ENCODE measurements at places on chromosomes 7 and 10.

GRCh38 chr10:35913628-35914027 is 271.5 kb upstream of the FZD8 start:
- DNase-seq: no peak

DNA sequence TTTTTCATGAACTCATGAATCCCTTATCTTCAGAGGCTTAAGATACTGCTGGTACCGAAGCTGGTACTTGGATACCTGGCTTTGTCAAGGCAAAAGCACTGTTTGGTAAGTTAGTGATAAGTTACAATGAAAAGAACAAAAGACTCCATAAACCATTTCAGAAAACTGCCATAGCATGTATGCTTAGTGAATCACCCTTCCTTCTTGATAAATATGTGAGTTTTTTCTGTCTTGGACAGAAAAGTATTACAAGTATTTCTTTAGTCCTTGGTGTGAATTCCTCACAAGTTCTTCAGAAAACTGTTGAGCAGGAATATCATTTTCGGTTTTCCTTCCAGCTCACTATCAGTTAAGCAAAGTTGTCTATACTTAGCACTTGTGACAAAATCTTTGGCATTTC is 25.6 kb downstream of the PUS7 start:
- no peak for DNase-seq

DNA sequence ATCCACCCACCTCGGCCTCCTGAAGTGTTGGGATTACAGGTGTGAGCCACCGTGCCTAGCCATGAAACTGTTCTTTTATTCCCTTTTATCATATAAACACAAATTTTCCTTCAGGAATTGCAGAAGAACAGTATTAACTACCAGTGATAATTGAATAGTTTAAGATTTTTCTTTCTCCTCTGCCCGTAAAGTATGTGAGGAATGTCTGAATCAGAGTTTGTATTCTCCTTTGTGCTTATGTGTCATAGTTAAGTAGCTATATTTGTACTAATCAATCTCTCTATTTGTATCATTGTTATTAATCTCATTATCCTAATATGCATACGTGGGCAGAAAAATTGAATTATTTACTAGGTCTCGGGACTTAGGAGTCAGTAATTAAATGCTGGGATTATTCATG is 83.6 kb downstream of the ZNF277 start:
- no peak for DNase-seq

- no peak for DNase-seq
Observed at GRCh38 chr7:79051915-79052314, 401.6 kb downstream of the MAGI2 start.

- no peak for DNase-seq
Observed at GRCh38 chr10:88012641-88013040, 149.2 kb downstream of the PTEN start.

GRCh38 chr7:57370066-57370738 is 79.8 kb upstream of the ZNF716 start:
- DNase-seq: no peak

DNA sequence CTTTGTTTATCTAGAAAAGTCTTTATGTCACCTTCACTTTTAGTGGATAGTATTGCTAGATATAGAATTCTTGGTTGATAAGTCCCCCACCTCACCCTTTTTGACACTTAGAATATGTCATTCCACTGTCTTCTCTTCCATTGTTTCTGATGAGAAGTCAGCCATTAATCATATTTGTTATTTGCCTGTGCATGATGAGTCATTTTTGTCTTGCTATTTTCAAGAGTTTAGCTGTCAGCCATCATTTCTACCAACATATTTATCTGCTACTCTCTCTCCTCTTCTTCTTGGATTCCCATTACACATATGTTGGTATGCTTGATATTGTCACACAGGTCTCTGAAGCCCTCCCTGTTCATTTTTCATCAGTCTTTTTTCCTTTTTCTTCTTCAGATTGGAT is 160.8 kb upstream of the TCF7L2 start:
- no peak for DNase-seq

GRCh38 chr10:63093227-63093626 is 39.9 kb upstream of the NRBF2 start:
- no peak for DNase-seq

- peak; percentile 73 for DNase-seq
Observed at GRCh38 chr7:36387435-36388231, 2.0 kb upstream of the ANLN start.

GRCh38 chr7:127245002-127245401 is 7.7 kb downstream of the GRM8 start:
- DNase-seq: no peak

GRCh38 chr7:4113271-4113670 is 568.8 kb upstream of the FOXK1 start:
- DNase-seq: no peak

DNA sequence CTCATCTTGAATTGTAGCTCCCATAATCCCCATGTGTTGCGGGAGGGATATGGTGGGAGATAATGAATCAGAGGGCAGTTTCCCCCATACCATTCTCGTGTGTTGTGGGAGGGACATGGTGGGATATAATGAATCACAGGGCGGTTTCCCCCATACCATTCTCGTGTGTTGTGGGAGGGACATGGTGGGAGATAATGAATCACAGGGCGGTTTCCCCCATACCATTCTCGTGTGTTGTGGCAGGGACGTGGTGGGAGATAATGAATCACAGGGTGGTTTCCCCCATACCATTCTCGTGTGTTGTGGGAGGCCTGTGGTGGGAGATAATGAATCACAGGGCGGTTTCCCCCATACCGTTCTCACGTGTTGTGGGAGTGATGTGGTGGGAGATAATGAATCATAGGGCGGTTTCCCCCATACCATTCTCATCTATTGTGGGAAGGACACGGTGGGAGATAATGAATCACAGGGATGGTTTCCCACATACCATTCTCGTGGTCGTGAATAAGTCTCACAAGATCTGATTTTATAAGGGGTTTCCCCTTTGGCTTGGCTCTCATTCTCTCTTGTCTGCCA is 271.0 kb downstream of the MAD1L1 start:
- DNase-seq: no peak

DNA sequence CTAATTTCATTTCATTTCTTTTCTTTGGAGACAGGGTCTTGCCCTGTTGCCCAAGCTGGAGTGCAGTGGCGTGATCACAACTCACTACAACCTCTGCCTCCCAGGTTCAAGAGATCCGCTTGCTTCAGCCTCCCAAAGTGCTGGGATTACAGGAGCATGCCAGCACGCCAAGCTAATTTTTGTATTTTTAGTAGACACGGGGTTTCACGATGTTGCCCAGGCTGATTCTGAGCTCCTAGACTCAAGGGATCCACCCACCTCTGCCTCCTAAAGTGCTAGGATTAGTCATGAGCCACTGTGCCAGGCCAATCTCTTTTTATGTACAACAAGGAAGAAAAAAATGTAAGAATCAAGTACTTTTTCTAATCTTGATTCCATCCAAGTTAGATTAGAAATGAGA is 10.7 kb upstream of the KMT2E start:
- peak; percentile 35 for DNase-seq

GRCh38 chr7:760006-760405 is 32.9 kb upstream of the PRKAR1B start:
- DNase-seq: no peak

GRCh38 chr7:15219758-15220157 is 317.2 kb upstream of the DGKB start:
- no peak for DNase-seq

GRCh38 chr7:116342125-116342524 is 131.8 kb downstream of the TES start:
- no peak for DNase-seq

DNA sequence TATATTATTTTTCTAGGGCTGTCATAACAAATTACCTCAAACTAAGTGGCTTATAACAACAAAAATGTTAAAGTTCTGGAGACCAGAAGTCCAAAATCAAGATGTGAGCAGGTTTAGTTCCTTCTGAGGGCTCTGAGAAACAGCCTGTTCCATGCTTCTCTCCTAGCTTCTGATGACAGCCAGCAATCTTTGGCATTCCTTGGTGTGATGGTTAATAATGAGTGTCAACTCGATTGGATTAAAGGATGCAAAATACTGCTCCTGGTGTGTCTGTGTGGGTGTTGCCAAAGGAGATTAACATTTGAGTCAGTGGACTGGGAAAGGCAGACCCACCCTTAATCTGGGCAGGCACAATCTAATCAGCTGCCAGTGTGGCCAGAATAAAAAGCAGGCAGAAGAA is 26.3 kb upstream of the TNKS2 start:
- no peak for DNase-seq

- DNase-seq: no peak
Observed at GRCh38 chr10:8174762-8175161, 120.3 kb downstream of the GATA3 start.

DNA sequence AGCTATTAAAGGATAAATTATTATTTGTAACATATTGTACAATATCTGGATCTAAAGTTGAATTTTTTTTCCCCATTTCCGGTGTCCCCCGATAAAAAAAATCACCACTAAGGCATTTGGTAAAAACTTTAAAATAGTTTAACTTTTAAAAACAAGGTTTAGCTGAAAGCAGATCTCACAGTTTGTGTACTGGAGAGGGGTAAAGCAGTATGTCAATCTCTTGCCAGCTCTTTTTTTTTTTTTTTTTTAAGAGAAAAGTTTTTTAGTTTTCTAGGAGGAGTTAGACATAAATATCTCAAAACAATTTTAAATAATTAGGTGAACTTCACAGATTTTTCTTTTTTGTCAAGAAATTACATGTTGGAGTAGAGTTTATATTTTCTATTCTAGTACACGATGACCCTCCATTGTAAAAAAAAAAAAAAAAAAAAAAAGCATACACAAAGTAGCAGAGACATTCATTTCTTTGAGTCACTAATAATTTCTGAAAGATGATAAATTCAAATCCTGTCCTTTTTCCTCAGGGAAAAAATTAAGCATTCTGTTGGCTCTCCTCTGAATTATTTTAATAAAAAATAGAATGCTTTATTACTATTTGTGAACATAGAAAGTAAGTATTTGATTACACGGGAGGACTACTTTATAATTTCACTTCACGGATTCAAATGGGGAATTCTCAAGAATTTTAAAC is 1.9 kb upstream of the HBP1 start:
- DNase-seq: no peak

DNA sequence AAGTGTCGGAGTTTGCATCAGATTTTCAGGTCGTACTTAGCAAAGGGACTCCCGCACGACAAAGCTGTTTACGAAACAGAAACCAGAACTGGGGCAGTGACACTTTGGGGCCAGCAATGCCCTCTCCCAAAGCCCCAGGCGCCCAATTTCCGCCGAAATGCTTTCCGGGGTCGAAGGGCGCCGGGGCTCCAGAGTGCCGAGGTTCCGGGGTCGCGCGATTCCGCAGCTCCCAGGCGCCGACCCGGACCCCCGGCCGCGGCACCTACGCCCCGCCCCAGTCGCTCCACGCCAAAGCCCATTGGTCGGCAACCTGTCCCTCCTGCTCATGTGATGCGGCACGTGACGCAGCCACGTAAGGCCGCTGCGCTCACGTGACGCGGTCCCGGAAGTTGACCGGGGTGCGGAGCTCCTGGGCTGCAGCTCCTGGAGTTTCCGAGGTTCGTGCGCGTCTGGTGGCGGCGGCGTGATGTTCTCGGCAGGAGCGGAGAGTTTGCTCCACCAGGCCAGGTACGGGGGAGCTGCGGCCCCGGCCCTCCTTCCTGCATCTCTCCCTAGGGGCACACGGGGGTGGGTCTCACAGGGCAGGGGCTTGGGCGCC is at the start of gene AP5Z1:
AP5Z1 (plus strand) TSS at position 374 of the 598 bp plus-strand sequence; CDS start at position 467, 93 bp downstream.
- peak; percentile 98 for DNase-seq

DNA sequence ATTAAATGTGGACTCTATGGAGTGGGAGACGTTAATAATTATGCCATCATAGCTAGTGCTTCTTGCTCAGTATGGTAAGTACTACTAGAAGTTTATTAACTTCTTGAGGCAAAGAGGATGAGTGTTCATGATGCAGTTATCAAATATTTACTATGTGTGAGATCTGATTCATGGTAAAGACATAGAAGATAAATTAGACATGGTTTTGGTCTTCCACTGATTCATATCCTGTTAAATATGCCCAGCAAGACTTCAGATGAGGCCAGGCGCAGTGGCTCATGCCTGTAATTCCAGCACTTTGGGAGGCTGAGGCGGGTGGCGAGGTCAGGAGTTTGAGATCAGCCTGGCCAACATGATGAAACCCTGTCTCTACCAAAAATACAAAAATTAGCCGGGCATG is 547.1 kb upstream of the ANKRD30A start:
- DNase-seq: no peak

GRCh38 chr10:32415361-32415760 is 30.6 kb upstream of the CCDC7 start:
- DNase-seq: no peak

- no peak for DNase-seq
Observed at GRCh38 chr10:71975871-71976725, 11.9 kb downstream of the CHST3 start.

DNA sequence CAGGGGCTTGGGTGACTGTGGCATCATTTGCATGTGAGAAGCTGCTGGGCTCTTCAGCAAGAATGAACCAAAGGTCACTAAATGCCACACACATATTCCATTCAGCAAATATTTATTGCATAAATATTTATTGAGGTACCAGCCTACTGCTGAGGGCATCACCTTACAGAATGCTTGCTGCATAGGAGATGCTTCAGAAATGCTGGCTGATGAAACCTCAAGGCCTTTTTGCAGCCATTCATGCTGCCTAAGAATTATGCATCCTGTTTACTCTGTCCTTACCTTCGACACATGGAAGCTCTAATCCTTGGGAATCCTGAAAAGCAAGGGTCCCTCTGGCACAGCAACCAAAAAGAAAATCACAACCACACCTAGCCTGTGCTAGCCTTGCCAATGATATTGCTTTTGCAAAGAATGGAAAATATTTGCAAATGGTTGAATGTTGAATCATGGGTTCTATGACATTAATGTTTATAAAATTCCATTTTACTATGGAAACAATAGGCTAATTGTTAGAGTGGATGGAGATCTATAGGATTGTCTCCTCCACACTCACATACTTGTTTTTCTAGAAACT is 79.6 kb downstream of the PCGF5 start:
- no peak for DNase-seq

DNA sequence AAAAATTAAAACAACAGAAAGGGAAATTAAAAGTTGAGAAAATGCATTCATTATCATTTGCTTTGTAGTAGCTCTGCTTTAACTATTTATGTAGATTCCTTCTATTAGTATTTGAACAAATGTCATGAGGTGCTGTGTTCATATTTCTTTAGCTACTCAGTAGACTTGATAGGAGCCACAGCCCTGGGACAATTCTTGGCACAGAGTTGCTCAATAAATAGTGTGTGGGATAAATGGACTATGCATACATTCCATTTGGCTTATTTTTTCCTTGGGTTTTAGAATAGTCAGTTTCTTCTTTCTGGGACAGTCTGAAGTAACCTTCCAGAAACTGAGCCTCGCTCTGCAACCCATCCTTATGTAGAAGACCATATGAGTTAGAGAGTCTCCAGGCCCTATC is 13.4 kb downstream of the RPP30 start:
- no peak for DNase-seq

- no peak for DNase-seq
Observed at GRCh38 chr10:43395571-43396060, 13.4 kb downstream of the HNRNPF start.

GRCh38 chr7:99898023-99898357 is 21.2 kb upstream of the OR2AE1 start:
- DNase-seq: no peak

DNA sequence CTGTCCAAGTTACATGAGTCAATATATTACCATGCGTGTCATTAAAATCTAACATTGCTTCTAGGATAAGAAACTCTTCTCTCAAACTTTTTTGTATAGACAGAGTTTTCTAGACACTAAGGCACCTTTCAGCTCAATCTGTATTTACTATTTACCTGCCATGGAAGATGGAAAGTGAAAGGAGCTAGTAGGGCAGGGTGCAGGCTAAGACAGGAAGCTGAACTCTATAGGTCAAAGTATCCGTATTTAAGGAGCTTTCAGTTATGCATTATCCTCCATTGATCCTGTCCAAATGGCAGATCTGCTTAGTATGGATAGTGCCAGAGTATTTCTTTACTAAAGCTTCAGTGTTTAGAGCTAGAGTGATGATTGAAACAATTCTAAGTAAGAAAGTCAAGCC is 612.8 kb downstream of the IPMK start:
- no peak for DNase-seq

All from large intestine (tissue), 12 donors.